ENCODE measurements at places on chromosomes 4 and X.

DNA sequence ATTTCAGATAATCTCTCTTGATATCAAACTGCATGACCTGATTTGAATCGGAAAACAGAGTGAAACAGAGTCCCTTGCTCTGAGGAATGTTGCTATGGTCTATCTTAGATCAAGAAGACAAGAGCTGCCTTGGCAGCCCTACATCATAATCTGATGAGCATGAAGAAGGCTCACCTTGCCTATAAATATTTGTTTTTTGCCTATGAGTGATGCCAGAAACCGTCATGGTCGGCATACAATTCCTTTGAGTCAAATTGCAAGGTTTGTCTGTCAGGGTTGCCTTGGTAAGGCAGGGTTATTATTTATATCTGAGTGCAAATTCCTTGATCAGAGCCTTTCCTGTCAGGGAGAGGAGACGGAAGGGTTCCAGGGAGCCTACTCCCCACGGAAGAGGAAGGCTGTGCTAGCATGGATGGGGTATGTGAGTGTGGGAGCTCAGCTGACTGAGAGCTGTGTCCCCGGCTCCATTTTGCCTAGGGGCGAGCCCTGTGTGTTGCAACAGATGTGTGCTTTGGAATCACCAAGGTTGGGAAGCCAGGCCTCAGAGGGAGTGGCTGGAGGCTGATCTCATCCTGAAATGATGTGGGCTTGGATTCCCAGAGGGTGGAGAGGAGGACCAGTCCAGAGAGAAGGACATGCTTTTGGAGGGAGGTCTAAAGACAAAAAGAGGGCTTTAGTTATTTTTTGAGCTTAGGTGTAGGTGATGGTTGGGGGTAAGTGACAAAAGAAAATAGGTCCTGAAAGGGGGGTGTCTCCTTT lies 43.6 kb downstream of the RTL9 start:
- DNase-seq: no peak

DNA sequence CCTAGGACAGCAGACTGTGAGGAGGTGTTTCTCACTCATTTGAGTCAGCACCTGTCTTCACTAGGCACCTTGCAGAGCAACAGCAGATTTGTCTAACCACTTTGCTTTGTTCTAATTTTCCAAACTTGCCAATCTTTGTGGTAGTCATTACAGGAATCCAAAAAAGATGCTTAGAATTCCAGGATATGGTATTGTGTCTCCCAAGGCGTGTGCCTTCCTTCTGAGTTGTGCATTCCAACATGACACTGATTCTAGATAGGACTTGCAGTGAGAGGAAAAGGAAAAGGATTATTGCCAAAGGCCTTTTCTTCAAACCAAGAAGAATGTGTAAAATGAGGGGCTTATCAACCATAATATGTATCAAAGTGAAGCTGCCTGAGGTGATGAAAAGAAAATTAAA lies 126.2 kb downstream of the MAPK10 start:
- DNase-seq: no peak

DNA sequence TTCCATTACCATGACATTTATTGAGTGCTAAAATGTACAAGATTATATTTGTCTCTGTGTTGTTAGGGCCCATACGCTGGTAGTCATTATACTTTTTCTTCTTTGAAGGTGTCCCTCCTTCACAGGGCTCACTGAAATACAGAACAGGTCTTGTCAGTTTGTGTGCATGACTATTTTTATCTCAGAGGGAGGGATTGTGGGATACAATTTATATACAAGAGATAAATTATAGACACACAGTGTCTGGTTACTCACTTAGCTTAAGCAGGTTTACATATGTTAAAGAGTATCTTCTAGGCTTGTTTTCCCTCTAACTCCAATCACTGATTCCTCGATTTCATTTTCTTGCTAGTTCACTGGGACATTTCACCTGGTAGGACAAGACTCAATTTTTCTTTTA lies 143.3 kb upstream of the GUCY1A1 start:
- DNase-seq: no peak

DNA sequence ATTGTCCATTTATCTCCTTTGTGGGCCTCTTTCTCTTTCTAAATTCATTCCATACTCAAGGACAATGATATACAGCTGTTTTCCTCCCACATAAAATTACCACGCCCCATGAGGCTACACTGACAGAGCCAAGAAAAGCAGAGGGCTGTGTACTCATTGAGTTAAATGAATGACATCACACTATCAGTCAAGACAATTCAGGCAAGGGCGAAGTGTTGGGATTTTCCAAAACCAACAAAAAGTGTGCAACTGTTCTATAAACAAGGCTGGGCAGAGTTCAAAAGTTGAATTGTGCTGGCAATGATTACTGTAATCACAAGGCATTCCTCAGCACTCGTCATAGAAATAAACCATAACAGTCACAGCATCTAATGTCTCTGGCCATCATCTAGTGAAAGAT lies 799.6 kb upstream of the DIAPH2 start:
- DNase-seq: no peak

DNA sequence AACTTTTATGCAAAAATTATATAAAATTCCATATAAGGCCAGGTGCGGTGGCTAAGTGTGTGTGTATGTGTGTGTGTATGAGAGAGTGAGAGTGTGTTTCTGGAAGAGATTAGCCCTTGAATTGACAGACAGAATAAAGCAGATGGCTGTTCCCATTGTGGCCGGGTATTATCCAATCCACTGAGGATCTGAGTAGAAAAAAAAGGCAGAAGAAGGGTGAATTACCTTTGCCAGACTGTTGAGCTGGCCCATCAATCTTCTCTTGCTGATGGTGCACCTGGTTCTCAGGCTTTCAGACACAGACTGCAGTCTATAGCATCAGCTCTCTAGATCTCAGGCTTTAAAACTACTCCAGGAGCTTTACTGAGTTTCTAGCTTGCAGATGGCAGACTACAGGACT lies 92.2 kb upstream of the SLIT2 start:
- DNase-seq: no peak

DNA sequence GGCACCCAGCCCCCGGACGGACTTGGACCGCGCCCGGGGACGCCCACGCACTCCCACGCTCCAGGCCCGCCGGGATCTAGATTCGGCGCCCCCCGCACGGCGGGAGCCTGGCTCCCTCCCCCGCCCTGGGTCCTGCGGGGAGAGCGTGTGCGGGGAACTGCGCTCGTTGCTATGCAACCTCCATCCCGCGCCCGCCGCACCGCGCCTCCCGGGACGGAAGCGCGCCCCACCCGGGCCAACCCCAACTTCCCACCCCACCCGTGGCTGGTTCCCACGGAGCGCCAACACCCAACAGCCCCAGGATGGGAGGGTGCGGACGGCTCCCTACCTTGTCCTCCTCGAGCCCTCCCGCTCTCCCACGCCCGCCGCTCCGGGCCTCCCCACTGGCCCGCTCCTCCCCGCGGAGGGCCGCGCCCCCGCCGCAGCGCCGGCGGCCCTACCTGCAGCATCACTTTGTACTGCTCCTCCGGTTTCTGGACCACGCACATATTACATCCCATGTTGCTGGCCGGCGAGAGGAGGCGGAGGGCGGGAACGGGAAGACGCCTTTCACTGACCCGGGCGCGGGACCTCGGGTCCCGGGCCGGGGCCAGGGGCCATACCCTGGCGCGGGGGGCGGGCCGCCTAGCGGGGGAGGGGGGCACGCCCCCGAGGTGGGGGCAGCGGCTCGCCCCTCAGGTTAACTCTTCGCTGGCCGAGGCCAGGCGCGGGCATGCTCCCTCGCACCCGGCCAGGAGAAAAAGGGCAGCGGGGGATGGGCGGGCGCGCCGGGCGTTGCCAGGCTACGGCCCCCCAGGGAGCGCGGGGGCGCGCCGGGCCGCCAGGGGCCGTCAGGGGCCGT lies at the start of gene PDZD4:
Gene PDZD4, minus strand, starts transcription at position 746 of the 841 bp plus-strand sequence. Its CDS starts 246 bp downstream, at position 500.
- no peak for DNase-seq

DNA sequence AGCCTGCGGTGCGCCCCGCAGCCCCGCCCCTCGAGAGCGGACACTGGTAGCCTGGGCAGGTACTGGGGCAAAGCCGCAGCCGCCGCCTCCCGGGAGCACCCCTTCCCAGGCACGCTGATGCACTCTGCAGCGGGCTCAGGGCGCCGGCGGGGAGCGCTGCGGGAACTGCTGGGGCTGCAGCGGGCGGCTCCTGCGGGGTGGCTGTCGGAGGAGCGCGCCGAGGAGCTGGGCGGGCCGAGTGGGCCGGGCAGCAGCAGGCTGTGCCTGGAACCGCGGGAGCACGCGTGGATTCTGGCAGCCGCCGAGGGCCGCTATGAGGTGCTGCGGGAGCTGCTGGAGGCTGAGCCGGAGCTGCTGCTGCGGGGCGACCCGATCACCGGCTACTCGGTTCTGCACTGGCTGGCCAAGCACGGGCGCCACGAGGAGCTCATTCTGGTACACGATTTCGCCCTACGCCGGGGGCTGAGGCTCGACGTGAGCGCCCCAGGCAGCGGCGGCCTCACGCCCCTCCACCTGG lies 401 bp downstream of the SOWAHD start:
- no peak for DNase-seq

- DNase-seq: peak; percentile 31
These were observed 578 bp downstream of the DCUN1D4 start for GRCh38 chr4:51843309-51844152.

GRCh38 chrX:154019633-154020528 lies at the start of gene IRAK1:
Gene IRAK1 (minus strand): TSS chrX:154019902. CDS start chrX:154019812, 90 bp downstream.
- peak; percentile 27 for DNase-seq

DNA sequence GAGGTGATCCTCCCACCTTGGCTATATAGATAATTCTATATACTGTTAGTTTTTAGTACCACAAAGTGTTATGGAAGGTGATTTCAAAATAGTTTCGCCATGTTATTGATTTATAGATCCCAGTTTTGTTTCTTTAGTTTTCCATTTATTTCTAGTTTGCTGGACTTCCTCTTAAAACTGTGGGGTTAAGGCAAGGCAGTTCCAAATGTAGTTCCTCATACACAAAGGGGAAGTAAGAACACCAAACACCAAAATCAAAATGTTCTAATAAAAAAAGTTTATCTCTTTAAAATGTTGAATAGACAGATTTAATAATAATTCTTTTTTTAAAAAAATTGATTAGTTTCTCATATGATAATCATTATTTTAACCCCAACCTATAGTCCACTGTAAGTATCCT lies 6.8 kb upstream of the CISD2 start:
- DNase-seq: no peak

DNA sequence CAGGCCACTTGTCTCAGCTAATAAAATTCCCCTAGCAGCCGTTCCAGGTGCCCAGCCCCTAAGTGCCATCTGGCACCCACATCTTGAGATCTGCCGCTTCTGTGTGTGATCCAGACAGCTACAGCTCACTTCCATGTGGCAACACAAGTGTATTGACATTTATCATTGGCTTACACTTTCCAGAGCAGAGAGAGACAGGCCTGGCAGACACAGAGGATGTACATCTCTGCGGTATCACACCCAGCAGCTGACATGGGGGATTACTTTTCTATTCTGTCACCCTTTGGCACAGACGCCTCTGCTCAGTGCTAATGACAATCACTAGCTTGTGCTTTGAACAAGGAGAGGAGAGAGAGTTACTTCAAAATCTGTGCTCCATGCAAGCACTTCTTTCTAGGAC lies 195.9 kb downstream of the KDR start:
- no peak for DNase-seq

DNA sequence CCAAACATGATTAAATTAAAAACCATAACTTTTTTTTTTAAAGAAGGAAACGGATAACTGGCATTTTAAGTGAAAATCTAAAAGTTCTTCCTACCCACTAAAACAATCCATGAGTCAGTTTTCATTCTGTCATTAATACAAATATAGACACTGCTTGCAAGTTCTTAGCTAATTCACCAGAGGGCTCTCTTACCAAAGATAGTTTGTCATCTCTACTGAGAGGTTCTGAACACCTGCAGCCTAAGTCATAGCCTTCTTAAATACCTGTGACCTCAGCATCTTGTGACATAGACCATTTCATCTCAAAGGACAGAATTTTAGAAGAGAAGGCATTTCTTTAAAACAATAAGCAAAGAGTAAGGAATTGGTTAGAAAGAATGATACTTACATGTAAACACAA lies 65.3 kb upstream of the FAM120C start:
- peak; percentile 9 for DNase-seq

GRCh38 chrX:112043997-112044396 lies 38.6 kb downstream of the TRPC5 start:
- DNase-seq: peak; percentile 6

DNA sequence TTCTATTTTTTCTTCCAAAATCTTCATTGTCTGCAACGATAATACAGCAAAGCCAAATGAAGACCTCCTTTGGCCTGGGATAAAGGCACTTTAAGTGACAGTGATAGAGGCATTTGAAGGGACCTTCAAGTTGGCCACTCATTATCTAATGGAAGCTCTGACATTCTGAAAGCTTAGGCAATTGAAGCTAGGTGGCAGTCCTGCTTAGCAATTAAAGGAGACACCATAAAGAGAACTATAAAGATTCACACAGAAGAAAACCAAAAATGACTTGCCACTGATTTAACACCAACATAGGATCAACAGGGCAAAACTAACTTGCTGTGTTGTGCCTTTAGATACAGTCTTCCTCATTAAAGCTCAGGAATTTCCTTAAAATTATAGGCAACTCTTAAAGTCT lies 103.3 kb upstream of the TSPAN7 start:
- DNase-seq: no peak

- no peak for DNase-seq
These were observed 1.9 kb upstream of the FGG start for GRCh38 chr4:154614306-154614705.

- DNase-seq: no peak
These were observed 821 bp downstream of the PLK4 start for GRCh38 chr4:127881563-127881864.

DNA sequence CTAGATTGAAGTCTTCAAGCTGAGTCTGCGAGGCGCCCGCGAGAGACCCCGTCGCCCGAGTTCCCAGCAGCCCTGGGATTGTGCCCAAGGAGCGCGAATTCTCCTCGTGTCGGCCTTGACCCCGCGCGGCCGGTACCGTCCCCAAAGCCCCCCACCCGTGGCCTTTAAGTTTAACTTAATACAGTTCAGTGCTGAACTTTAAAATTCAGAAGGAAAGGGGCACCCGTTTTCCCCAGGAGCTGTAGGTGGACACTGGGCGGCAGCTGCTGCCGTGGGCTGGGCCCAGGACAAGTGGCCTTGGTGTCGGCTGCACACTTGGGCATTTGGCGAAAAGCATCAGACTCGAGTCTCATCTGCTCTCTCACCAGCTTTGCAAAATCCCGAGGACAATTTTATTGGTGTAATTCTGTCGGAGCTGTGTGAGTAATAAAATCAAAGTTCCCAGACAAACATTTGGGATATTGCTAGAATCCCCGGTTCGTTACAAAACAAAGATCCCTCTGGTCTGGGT lies 634 bp downstream of the CWH43 start:
- no peak for DNase-seq

GRCh38 chr4:37549041-37549440 lies 137.1 kb downstream of the RELL1 start:
- DNase-seq: peak; percentile 97

GRCh38 chr4:86755388-86755787 lies 93.8 kb downstream of the SLC10A6 start:
- DNase-seq: no peak

GRCh38 chr4:24754571-24754970 lies 40.8 kb upstream of the SOD3 start:
- no peak for DNase-seq

Data from RCC 7860 (cell line).